Fibroblast of the aortic adventitia (primary cell): ENCODE measurements at places on chromosomes 3 and 15. TPM values are rescaled to one million over a fixed set of nuclear protein-coding genes. Genes with fewer than 3 reads are reported as not detected.

The SEMA3G gene
- total RNA-seq = 0.49 TPM in 1 of 2 replicates, not detected in the other

The LTF gene
- total RNA-seq = not detected in 2 replicates

The STRA6 gene
- total RNA-seq = 0.18 and 0.25 TPM in 2 replicates

The NR1I2 gene
- 0.27 TPM in 1 of 2 replicates, not detected in the other for total RNA-seq
